ENCODE measurements at places on chromosomes 11 and 22.

DNA sequence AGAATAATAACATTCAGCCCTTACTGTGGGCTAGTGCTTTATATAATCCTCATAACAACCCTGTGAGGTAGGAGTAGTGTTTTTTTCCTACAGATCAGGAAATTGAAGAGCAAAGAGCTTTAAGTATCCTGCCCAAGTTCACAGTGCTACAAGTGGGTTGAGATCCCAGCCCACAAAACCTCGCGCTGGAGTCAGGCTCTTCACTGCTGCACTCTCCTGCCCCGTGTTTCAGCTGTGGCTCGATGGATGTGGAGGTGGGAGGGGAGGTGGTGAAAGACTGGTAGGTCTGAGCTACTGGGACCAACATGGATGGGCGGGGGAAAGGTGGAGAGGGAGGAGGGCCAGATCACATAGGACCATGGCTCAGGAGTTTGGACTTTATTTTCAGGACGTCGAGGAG, 6.1 kb downstream of the ZNF408 start:
- DNase-seq, result no peak

DNA sequence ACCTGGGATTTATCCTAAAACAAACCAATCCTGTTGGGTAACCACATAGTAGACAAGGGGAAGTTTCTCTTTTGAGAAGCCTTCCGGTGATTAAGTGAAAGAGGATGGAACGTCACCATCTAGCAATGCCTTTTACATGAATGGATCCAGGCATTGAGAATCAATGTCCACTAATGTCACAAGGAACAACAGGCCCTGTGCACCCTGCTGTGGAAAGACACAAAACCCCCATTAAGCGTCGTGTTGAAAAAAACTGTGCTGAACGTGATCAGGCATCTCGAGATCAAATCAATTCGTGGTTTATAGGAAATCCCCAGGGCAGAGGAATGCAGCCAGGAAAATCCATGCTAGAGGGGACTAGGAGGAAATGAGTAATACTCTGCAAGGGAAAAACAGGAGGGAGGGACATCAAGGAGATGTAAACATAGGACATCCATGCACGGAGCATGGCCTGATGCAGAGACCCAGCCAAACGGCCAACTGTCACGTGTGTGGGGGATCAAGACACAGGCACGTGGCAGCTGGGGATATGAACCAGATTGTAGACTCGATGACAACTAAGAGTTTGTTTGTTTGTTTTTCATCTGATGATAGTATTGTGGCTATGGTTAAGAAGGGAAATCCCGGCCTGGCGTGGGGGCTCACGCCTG, 38.6 kb upstream of the CARS1 start:
- DNase-seq, result no peak

DNA sequence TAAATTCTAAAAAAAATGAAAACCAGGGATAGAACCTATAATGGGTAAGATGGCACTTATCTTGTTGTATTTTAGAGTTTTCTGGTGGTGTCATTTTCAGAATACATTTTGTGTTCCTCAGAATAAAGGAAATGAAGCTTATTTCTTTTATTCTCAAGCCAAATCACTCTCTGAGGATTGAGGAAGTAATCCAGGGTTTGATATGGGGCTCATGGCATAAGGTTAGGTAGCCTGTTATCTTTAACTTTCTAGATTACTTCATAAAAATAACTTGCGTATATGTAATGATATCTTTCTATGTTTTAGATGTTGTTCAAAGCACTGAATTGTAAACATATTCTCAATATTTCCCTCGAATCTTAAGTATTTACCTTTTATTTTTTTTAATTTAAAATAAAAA, 33.5 kb downstream of the PDE3B start:
- no peak for DNase-seq

DNA sequence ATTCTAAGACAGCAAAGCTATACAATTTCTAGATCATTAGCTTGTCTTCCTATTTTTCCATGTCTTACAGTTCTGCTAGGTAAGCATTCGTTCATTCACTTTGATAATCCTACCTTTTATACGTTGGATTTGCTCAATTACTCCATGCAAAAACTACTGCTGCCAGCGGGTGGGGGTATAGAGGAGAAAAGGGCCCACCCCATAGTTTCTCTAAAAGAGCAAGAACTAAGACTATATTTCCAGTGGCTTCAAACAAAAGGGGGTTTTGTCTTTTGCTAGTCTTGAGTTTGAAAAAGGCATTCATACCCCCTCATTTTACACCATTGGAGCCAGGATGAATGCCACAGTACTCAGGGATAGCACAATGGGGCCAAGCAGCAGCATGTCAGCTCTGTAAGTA, 155.7 kb downstream of the WT1 start:
- no peak for DNase-seq

DNA sequence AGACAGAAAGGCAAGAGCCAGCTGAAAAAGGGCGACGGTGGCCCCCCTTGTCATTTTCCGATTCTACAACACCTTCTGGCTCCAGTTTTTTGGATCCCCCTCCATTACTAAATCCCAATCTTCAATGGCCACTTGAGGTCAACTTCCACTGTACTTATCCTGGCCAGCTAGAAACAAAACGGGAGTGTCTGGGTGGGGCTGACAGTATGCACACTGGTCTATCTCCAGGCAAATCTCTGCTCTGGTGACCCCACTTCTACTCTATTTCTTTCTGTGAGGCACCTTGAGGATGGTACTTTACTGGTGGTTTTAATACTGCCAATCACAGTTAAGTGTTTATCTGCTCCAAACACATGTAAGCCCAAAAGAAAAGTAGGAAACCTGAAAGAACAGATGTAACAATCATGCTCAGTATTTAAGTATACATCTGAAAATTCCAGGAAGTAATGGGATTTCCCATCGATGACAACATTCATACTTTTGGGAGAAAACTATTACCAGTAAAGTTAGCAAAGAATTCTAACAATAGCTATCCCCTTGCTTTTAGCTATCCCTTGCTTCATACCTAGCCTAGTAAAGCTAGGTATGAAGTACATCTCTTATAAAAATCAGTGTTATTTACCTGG, 16.0 kb downstream of the CDON start:
- no peak for DNase-seq

DNA sequence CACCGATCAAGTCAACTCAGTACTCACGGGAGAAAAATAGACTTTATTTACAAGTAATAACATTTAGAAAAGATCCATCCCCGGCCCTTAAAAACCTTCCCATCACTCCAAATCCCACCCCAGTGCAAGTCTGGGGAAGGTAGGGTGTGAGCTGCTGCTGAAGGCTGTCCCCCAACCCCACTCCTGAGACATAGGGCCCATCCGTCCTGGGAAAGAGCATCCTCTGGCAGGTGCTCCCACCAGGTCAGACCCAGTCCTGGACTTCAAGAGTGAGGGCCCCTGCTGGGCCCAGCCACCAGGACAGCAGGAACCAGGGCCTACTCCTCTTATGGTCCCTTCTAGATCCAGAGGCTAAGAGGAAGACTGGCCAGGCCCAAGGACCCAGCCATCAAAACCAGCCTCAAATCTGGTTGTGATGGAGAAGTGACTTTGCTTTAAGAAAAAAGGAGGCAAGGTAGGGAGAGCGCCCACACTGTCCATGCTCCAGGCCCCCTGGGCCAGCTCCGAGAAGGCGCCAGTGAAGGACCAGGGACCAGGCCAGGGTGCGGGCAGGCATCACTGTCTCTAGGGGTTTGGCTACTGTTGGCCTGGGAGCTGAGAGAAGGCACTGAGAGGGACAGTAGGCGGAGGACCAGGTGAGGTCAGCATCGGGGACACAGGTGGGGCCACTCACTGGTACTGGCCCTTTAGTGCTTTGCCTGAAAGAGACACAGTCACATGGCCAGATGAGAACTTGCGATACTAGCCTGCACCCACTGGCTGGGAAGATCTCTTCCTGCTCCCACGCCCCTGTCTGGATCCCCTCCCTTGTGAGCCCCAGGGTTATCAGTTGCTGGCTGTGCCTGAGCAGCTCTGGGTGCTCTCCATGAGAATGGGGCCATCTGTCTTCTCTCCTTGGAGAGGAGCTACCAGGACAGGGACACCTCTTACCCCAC, 4.4 kb downstream of the IL18BP start:
- DNase-seq, result no peak

GRCh38 chr22:48941903-48942575, 885.6 kb downstream of the BRD1 start:
- DNase-seq, result no peak

GRCh38 chr22:48485149-48486133, 1342.2 kb downstream of the BRD1 start:
- DNase-seq, result no peak

- no peak for DNase-seq
Measured at GRCh38 chr11:69718147-69718546, 14.3 kb upstream of the FGF19 start.

- no peak for DNase-seq
Measured at GRCh38 chr22:22026157-22026831, 43.7 kb upstream of the TOP3B start.

DNA sequence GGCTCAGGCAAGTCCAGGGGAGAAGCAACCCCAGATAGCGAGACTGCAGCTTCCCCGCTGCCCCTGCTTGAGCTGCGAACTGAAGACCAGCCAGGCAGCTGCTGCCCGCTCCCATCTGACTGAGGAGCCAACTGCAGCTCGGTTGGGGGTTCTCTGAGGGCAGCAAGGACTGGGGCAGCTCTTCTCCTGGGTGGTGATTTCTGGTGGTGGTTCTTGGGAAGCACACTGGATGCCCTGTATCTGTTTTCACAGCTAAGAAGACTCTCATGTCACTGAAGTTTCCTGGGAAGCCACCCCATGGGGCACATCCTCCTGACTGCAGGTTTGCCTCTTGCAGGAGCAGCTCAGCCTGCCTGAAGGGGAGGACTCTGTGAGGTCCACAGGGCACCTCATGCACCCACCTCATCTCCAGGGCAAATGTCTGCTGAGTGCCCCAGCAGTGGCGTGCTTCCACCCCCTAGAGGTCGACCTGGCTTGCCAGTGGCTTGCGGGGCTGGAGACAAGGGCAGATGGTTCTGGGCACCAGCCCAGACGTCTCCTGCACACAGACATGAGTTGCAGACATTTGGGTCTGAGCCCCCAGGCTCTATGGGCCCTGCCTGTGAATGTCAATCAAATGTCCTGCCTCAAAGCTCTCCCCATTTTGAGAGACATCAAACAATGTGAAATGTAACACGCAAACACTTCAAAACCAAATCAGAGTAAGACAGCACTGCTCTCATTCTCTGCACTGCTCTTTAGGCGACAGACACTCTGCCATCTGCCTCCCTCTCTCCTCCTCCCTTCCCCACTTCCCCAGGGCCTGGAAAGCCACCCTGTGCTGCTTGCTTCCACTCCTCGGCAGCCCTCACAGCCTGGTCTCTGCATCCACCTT, 800.9 kb downstream of the BRD1 start:
- DNase-seq, result no peak

GRCh38 chr22:42022162-42022847, 23.7 kb downstream of the WBP2NL start:
- DNase-seq, result no peak

DNA sequence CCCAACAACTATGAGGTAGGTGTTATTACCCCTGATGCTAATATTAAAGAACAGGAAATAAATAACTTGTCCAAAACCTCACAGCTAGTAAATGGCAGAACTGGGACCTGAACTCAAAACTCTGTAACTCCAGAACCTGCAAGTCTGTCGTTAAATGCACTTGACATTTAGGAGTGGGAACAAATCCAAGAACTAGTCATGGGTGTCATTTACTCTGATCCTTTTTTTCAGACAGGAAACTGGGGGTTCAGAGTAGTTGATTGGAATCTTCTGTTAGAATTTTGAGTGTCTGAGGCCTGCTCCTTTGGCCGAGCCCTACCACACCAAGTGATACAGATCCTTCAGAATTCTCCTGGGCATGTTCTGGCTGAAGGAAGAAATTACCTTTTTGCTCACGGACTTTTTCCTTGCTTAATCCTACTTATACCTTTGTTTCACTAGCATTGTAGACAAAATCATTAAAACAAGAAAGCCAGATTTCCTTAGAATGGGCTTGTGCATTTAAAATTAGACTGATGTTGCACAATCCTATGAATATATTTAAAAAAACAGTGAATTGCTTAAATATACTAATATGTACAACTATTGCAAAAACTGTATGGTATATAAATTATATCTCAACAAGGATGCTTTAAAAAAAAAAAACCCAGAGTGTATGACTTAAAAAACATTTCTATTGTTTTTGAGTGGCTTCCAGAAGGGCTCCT, 1.4 kb upstream of the YAP1 start:
- no peak for DNase-seq

DNA sequence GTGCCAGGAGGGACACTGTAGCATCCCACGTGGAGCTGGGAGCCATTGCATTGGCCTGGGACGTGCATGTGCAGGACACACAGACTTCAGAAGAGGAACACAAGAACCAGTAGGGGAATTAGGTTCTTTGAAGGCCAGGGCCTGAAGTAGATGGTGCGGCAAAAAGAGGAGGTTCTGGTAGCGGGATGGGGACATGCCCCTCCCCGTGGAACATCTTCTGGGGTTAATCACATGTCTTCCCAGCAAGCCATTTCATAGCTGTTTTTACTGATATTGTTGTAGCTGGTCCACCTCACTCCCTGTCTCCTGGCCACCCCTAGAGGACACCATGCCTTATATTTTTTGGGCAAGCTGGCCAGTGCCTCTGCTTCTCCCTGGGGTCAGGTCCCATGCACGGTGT, 74.3 kb downstream of the SCN3B start:
- DNase-seq, result no peak
